Erythroblast (primary cell): ENCODE measurements at places on chromosomes 11 and 22.

DNA sequence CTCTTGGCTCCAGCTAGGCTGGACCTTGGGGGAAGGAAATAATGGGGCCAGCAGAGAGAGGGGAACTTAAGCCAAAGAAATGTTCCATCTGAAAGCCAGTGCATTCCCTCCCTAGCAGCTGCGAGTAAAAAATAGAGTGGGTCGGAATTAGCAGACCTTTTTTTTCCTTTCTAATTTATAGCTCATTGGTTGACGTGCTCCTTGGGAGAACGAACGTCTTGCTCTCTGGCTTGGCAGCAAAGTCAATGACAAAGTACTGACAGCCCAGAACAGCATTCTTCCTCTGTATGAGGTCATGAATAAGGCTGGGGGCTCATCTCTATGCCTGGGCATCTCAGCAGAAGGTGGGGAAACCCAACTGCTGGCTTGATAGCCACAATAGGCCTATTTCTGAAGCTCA, 65.0 kb downstream of the SEZ6L start:
- DNase-seq: no peak

- no peak for DNase-seq
Measured at GRCh38 chr11:3010004-3010403, 17.9 kb upstream of the NAP1L4 start.

DNA sequence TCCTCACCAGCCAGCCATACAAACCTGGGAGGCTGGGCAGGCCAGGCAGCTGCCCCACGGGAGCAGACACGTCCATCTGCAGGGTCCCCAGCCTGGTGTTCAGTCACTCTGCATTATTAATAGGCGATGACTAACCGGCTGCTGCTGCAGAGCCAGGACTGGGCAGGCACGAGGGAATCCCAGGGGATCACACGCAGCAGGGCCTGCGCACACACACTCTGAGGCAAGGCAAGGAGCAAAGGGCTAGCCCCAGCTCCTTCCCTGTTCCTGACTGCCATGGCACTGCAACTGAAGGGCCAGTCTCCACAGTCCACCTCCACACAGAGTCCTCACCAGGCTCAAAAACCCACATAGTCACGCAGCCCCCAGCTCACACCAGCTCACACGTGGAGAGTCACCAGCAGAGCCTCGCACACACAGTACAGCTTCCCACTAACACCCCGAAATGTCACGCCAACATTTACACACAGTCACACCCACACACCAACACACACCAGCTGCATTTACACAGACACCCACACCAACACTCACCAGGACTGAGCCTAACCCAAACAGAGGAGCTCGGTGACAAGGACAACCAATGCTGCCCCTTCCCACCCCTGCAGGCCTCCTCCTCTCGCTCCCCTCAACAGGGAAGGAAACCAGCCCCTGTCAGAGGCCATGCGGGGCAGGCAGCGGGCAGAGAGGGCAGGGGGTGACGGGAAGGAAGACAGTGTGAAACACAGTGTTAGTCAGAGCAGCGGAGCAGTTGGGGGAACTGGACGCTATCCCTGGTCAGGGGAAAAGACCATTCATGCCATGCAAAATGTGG, 47.3 kb downstream of the NRXN2 start:
- DNase-seq: no peak

DNA sequence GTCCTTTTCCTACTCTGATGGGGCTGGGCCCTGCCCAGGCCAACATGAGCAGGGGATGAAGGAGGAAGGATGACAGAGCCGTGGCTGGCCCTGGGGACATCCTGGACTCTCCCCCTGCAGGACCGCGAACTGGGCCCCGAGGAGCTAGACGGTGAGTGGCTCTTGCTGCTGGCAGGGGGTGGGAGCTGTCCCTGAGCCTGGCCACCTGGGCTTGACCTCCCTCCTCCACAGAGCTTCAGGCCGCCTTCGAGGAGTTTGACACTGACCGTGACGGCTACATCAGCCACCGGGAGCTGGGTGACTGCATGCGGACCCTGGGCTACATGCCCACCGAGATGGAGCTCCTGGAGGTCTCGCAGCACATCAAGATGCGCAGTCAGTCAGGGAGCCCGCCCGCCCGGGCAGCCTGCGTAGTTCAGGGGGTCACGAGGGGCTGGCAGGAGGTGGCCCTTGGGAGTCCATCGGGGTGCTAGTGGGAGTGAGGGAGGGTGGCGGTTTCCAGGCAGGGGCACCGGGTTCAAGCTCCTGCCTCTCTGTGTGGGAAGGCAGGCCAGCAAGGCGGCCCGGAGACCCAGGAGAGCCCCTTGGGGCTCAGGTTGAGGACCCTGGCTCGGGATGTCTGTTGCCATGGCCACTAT, 1.0 kb downstream of the CABP4 start:
- no peak for DNase-seq

- peak; percentile 98 for DNase-seq
Measured at GRCh38 chr11:48006301-48006992, 26.1 kb downstream of the PTPRJ start.

DNA sequence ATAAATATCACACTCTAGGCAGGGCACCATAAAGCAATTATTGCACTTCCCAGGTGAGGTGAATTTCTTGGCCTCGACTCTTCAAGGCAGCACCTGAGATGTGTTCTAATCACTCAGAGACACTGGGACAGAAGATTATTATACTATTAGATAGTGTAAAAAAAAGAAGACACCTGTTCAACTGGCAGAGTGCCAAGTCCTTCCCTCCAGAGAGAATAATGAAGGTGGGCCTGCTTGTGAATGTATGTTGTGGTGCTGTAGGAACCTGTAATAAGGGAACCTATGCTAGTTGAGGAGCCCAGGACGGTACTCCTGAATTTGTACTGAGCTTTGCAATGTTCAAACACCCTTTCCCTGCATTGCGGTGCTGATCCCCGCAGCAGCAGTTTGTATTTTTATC, 107.5 kb downstream of the NXPE2 start:
- no peak for DNase-seq

DNA sequence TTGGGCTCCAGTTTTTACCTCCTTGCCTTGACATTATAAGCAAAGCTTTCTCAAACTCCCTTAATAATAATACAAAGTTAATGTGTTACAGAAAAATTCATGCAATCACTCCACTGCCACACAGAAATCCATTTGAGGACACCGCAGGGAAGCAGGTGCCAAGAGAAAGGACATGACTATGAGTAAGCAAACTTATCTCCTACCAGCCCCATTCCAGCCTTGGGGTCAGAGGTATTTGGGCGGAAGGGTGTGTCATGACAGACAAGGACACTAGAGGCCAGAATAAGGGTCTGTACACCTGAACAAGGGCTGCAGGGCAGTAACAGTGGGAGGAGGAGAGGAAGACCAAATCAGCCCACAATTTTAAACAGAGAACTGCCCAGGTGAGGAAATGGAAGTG, 5.9 kb downstream of the GNG3 start:
- DNase-seq: peak; percentile 41
